Activated CD8-positive, alpha-beta memory T cell treated with anti-CD3 and anti-CD28 coated beads for 1 hour (primary cell): ENCODE measurements at places on chromosomes 7 and 10.

DNA sequence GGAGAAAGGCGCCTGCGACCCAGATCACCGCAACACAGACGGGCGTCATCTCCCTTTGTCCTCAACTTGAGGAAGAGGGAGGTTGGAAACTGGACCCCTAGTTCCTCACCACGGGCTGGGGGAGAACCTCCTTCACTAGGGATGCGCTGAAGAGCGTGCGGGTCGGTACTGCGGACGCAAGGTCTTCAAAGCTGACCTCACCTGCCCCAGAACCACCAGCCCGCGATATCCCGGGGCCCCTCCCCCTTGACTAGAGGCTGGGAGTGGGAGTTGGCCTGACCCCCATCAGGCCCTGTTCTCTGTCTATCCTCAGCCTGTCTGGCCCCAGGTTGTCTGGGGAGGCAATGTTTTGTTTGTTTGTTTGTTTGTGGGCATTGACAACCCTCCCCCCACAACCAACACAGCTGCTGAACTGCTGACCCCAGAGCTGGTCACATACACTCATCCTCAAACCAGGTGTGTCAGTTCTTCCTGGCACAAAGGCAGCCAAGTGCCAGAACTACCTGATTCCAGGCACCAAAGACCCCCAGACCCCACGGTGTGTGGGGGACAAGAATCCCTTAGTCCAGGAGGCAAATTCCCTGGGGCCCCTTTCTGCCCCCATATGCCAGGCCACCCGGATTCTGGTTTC, 2.9 kb downstream of the NPM3 start:
- no peak for DNase-seq

GRCh38 chr7:91185771-91186170, 78.5 kb upstream of the FZD1 start:
- no peak for DNase-seq

DNA sequence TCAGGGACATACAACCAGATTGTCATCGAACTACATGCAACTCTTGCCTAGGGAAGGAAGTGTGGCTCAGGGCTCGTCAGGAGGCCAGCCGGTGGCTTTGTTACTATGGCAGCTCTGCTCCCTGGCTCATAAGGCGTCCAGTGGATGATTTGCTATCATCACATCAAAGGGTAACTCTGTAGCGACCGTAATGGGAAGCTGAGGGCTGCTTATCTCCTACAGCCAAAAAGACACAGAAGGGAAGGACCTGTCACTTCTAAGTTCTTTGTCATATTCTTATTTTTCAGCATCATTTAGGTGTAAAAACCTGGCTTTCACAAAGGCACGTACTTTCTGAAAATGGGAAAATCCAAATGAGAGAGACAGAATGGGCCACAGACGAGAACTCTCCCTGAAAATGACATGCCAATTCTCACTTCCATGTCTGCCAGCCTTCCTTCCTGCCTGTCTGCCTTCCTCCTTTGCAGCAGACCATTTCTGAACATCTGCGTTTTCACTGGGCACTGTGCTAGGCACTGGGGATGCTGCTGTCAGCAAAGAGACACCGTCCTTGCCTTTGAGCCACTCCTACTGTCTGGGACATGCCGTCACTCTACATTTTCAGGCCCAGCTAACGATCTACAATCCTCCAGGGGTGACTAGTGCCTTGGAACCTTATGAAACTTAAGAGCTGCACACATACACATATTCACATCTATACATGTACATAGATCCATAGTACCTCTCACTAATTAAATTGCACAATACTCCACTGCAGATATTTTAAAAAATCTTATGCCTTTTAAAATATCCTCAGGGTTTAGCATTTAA, 26.9 kb downstream of the ENKUR start:
- no peak for DNase-seq

DNA sequence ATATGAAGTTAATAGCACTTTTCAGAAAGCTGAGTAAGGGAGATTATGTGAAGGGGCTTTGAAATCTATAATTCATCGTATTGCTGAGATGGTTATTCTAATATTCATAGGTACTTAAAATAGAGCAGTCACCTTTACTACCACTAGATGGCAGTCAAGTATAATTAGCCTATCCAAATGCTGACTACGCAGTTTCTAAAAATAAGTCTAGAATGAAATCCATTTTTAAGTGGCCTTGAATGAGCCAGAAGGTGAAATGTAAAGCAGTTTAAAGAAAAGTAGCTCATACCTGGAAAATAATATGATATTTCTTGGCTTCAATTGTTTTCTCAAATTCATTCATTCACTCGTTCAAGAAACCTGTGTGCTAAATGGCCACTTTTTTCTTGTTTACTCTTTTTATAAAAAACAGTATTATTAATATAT, 1277.1 kb downstream of the GATA3 start:
- DNase-seq = no peak

DNA sequence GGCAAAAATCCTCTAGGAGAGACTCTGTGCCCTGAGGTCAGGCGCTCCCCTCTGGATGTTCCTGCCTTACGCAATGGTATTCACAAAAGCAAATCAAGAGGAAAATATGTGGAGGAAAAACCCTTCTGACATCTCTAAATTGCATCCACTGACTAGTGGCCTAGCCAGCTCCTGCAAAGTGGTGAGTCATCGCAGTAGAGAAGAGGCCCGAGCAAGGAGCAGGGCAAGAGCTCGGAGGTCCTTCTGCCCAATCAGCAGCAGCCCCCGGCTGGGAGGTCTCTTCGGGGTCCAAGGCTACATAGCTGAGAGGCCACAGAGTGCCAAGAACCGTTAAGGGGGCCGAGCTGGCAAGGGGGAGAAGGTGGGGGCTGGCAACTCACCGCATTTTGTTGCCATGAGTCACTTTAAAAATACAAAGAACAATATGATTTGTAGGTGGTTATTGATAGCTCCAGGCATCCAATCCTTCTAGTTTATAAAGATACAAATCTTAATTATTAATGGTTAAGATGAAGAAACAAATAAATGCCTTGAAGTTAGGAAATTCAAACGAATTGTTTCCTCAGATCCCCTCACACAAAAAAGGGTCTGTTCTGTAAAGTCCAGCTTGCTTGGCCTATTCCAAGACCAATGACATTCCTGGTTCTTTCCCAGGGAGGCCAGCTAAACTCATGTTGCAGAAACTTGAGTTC, 161.6 kb downstream of the PKD1L1 start:
- no peak for DNase-seq

GRCh38 chr7:102061981-102062390, 224.7 kb upstream of the SH2B2 start:
- DNase-seq = no peak

GRCh38 chr7:20395104-20395503, 64.4 kb downstream of the ITGB8 start:
- DNase-seq = no peak

DNA sequence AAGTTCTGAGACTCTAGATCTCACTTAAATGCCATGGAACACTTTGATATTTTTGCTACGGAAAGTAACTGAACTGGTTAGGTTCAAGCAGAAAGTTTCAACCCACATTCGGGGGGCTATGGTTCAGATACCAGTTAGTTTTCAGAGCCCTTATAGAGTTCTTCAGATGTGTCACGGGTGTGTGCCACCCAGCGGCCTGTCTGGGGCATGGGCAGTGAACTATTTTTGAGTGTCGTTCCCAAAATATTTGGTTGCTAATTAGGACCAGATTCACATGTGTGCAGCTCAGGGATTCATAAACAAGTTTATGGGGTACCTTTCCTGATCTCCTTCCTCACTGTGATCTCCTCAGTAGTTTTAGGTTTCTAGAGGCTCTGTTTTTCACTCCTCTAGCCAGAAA, 271.9 kb downstream of the C7orf25 start:
- DNase-seq = no peak

- DNase-seq = no peak
Measured at GRCh38 chr10:128062881-128063563, 63.2 kb downstream of the MKI67 start.

GRCh38 chr7:131109759-131110296, 217.8 kb upstream of the MKLN1 start:
- no peak for DNase-seq

DNA sequence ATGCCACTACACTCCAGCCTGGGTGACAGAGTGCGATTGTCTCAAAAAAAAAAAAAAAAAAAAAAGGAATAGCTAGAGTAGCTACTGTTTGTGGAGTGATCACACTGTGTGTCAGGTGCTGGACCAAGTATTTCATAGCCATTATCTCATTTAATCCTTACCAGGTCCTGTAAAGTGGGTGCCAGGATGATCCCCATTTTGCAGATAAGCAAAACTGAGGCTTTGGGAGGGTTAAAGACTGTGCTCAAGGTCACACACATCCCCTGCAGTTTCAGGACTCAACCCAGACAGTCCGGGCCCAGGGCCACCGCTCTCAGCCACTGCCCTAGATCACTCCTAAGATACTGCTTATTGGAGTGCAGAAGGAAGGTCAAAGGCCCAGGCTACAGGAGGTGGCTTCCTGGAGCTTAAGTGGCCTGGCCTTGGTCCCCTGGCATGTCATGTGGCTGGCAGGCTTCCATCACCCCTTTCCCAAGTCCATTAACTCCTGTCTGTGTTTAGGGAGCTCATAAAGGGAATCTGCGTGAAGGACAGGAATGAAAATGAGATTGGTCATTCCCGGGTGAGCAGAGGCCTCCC, 12.4 kb upstream of the WBP1L start:
- no peak for DNase-seq

DNA sequence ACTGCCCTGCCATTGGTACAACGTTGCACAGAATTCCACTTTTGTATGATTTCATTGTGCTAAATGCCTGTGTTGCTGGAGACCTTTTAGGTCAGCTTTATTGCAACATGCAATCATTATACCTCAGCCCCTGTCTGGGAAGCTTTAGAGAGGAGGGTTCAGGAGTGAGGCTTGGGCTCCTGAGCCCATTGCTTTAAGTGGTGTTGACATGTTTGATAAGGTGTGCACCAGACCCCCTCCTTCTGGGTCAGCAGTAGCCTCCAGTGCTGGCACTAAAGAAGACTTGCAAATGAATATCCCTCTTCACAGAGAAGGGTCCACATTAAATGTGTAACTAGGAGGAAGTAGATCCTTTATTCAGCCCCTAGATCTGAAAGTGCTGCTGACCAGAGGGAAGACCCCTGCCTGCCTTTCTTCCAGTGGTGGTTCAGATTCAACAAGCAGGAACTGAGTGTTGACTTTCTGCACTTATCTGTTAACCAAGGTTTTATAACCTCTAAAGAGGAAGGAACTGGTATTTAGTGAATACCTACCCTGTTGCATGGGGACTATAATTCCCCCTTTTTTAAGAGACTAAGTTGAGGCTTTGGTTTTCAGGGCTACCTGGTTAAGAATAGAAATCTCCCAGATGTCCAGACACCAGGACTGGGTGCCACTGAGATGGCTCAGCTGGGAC, 369.4 kb upstream of the IGFBP3 start:
- no peak for DNase-seq

DNA sequence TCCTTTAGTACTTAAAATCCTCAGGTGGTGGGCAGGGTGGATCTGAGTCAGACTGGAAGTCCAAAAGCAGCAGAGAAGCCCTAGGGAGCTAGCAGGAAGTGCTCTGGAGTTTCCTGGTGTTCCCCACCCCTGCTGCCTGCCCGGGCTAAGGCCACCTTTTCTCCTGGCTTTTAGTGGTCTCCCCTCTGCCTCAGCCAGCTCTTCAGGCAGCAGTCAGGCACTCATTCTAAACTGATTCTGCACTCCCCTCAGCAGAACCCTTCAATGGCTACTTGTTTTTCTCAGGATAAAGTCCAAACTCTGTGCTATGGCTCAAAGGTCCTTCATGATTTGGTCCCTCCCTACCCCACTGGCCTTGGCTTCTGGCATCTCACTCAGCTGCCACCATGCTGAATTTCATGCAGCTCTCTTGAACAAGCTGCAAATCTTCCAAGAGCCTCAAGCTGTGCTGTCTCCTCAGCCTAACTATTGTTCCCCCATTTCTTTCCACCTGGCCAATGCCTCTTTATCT, 28.9 kb upstream of the DNMBP start:
- DNase-seq = no peak

DNA sequence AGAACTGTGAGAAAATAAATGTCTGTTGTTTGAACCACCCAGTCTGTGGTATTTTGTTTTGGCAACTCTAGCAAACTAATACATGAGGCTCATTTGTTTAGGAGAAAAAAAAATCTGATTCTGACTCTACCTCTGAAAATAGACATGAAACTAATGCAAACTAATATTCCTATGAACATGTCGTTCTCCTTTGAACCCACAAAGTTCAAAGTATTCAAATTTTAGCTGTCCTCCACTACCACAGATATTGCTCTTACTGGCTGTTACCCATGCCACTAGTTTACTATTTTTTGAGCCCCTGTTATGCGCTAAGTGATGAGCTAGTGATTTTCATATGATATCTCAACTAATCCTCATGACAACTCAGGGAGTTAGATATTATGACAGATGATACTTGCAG, 58.8 kb upstream of the ZNF804B start:
- DNase-seq = no peak

DNA sequence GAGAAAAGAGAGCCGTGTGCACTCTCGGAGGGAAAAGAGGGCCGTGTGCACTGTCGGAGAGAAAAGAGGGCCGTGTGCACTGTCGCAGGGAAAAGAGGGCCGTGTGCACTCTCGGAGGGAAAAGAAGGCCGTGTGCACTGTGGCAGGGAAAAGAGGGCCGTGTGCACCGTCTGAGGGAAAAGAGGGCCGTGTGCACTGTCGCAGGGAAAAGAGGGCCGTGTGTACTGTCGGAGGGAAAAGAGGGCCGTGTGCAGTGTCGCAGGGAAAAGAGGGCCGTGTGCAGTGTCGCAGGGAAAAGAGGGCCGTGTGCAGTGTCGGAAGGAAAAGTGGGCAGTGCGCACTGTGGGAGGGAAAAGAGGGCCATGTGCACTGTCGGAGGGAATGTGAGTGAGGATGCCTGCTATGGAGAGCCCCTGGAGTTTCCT, 188.7 kb downstream of the DNAJB6 start:
- DNase-seq = no peak

DNA sequence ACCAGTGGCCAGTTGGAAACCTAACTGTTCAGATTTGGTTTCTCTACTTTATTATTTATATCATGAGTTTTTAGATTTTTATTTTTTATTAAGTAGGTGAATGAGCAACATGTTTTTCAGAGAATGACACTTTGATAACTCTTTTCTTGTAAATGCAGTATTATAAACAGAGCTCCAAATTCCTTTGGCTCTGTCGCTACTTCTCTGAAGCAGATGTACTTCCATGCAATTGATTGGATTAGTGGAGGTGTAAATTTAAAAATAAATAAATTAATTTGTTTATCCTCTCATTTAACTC, 34.3 kb upstream of the ICA1 start:
- no peak for DNase-seq

- DNase-seq = no peak
Measured at GRCh38 chr7:86930554-86931307, 128.7 kb downstream of the ELAPOR2 start.

- no peak for DNase-seq
Measured at GRCh38 chr10:90308223-90308622, 549.6 kb downstream of the HTR7 start.

DNA sequence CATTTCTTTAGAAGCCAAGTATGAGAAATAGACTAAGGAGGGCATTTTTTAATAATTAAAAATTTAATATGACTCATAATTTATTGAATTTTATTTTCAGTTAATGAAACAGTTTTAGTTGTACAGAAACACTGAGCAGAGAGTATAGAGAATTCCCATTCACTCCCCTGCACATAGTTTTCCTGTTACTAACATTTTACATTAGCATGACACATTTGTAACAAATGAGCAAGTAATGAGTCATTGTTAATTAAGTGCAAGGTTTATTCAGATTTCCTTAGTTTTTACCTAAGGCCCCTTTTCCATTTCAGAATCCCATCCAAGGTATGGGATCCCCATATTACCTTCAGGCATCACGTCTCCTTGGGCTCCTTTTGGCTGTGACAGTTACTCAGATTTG, 271.5 kb upstream of the FZD8 start:
- no peak for DNase-seq
